Hematopoietic multipotent progenitor cell treated with erythropoietin and hydrocortisone succinate and interleukin-3 and kit ligand, for 4 days (in vitro differentiated cells): ENCODE measurements at places on chromosomes 2 and 18.

DNA sequence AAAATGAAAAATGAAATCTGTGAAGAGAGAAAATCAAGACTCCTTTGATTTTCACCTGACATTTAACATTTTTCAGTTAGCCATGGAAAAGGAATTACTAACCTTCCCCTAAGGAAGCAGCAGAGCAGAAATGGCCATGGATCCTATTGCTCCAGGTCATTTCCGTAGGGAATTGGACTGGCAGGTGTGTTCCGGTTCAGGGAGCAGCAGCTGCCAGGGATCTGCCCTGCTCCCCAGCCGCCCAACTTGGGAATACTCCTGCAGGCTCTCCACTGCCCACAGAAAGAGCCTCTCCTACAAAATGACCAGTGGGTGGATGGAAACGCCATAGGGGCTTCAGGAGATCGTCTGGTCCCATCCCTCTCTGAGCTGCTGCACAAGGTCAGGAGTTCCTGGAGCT, 86.0 kb upstream of the MAPK4 start:
- DNase-seq, result no peak

DNA sequence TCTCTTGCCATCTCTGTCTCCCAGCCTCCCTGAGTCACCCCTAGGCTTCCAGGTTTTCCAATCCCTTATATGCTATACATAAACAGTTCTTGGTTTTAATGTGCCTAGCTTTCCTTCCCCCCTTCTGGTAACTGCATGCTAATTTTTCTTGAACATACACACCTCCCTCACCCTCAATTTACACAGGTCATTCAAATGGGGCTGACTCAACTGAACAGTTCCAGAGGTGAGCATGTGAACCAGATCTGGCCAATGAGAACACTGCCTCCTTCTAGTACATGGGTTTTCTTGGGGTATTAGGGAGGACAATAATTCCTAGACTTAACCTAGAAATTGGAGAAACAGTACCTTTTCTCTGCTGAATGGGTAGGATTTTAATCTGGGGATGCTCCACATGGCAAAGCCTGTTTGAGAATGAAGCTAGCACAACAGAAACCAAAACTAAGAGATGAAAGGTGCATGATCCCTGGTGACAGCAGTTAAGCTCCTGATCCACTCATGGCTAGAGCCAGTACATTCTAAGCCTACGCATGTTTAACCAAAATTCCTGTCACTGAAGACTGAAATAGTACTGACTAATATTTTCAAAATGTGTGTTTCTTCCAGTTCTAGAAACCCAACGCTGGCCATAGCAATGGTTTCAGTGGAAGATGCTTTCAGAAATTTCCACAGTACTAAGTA, 11.8 kb downstream of the SLC25A12 start:
- no peak for DNase-seq

DNA sequence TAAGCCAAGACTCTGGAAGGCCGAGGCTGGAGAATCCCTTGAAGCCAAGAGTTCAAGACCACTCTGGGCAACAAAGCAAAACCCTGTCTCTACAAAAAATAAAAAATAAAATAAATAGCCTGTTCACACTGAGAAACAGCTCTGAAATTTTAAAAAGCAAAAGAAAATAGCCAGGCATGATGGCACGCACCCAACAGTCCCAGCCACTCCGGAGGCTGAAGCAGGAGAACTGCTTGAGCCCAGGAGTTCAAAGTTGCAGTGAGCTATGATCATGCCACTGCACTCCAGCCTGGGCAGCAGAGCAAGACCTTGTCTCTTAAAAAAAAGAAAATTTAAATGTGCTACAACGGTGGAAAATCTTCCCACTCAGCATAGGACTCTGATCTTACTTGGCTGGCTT, 52.7 kb downstream of the DTNB start:
- no peak for DNase-seq

DNA sequence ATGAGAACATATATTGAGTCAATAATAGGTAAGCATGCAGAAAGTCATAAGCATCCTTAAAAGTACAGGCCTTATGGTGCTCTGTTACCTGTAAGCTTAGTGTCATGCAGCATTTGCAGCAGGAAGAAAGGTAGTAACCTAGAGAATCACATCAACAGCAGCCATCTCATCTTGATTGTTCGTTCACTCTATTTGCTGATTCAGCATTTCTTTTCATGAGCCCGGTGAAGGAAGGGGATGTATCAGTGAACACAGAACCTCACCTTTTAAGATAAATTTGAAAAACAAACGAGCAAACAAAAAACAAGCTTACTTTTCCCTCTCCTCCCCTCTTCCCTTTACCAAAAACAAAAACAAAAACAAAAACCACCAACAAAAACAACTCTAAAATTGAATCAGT, 89.9 kb downstream of the MIB1 start:
- DNase-seq, result no peak

- peak; percentile 81 for DNase-seq
These were observed 187.2 kb downstream of the BCL11A start for GRCh38 chr2:60366135-60366712.

GRCh38 chr2:69741575-69742321, at the start of gene ANXA4:
TSS of gene ANXA4 (plus strand) at chr2:69742134. CDS start at chr2:69781566, 39,432 bp downstream.
- peak; percentile 88 for DNase-seq

DNA sequence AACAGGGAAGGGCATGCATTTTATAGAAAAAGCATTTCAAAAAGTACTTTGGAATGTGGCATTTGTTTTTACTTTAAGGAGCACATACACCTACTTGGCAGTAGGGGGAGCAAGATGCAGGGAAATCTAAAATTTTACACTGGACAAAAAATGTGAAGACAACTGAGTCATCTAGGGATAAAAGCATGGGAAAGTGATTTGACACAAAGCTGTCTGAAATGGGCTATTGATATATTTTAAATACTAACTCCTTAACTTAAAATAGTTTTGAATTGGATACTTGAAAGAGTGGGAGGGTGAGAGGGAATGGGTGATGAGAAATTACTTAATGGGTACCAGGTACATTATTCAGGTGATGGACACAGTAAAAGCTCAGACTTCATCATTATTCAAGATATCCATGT, 15.8 kb downstream of the TMEM200C start:
- DNase-seq, result peak; percentile 47

GRCh38 chr18:64438178-64438577, 289.3 kb upstream of the LINC00305 start:
- DNase-seq, result peak; percentile 31

DNA sequence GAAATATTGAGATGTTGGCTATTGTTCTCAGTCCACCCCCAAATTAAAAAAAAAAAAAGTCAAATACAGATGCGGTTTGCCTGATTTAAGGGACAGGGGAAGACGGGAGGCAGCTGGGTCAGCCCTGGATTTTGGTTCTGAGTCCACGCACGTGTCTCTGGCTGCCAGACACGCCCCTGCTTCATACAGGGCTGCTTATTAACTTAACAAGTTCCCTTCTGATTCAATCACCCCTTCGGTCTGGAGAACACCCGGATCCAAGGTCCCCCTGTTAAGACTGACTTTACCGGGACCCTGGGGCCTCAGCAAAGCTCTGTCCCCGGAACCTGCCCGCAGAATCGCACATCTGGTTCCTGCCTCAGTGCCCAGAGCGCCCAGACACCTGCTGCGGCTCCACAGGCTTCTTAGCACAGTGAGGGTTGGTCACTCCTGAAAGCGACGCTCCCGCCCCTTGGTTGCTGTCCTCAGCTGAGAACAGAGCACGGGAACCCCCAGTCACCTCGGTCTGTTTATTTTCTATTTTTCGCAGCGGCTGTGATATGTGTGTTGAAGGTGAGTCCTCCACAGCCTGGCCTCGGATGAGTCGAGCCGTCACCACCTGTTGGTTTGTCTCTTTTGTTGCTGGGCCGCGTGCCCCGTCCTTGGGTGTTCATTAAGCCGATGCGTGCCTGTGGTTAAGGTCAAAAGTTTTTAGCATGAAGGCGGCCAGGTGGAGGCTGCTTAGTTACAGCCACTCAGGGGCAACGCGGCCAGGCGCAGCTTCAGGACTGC, 57.2 kb downstream of the RTP5 start:
- DNase-seq, result no peak

- no peak for DNase-seq
These were observed 909.7 kb downstream of the EPHA4 start for GRCh38 chr2:220662431-220662830.

DNA sequence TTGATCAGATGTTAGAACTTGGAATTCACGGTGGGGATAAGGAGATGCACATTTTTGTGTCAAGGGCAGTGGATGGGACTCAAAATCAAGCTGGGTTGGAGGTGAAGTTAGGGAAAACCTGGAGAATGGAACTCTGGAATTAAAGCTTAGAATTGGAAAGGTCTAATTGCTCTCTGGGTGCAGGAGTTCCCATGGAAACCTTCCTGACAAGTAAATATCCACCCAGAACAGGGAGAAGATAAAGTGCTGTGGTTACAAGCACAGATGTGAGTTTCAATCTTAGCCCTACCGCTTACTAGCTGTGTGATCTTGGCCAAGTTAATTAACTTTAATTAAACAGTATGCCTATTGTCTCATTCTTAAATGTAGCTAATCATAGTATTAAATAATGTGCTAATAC, 71.3 kb upstream of the TCF7L1 start:
- no peak for DNase-seq

- DNase-seq, result no peak
These were observed 108.2 kb upstream of the STK17B start for GRCh38 chr2:196279541-196279940.

- no peak for DNase-seq
These were observed 1.1 kb upstream of the MTERF4 start for GRCh38 chr2:241103176-241103595.

- no peak for DNase-seq
These were observed 6.3 kb downstream of the TRABD2A start for GRCh38 chr2:84874381-84875212.

DNA sequence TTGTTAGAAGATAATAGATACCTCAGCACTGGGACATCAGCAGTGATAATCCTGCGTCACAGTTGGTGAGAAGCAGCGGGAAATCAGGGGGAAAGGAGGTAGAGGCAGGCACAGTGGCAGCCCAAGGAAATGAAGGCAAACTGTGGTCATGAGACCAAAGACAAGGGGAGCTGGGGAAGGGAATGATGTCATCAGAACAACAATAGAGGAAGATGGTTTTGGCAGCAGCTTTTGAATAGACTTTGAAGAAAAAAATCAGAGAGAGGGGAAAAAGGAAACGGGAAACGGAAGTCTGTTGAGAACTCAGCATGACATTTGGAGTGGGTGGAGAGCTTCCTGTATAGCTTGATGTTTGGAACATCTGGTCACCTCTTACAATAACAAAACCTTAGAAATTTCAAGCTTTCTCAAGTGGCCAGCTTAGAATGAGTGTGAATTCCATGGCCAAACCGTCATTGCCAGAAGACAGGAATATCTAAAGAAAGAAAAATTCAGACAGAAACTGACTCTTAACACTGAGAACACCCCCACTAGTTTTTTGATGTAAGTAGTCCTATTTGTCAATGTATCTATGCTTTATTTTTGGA, 18.4 kb upstream of the YES1 start:
- peak; percentile 82 for DNase-seq

DNA sequence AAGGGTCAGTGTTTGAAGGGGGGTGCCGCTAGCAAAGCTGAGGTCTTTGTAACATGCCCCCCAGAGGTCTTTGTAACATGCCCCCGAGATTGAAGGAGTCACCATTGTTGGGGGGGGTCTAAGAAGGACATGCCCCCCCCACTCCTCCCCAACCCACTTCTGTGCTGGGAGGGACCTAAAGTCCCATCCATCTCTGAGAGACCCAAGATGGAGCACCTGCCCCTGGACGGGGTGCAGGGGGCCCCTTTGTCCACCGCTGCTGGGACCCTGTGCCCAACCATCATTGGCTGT, 5.9 kb upstream of the ASIC4 start:
- DNase-seq, result no peak

DNA sequence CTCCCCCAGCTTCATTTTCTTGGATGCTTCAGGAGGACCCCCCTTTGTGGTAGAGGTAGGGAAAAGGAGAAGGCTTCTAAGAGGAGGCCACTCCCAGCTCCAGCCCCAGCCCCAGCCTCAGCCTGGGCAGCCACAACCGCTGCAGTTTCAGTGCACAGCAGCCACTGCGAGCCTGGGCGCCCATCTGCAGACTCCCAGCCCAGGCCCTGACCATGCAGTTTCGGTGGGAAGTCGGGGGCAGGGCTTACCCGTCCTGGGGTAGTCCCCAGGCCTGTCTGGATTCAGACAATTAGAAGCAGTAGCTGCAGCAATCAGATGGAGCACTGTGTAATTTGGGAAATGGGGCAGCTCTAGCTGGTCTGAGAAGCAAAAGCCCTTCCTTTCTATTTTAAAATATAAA, 28.6 kb downstream of the ITM2C start:
- no peak for DNase-seq

DNA sequence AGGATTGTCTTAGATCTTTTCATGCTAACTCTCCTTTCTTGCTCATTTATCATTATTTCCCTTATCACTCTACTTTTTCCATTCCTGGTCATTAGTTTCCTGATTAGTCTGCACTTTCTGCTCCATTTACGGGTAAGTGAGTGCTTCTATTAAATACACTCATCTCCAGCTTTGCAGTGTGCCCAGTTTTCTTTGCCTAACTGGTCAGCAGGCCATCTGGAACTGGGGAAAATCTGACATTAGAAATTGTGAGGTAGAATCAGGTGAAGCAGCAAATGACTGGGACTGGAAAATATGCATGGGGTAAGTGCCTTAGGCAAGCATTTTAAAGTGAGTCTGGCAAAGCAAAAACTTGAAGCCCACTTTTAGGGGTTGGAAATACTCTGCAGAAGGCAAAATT, 29.2 kb downstream of the G6PC2 start:
- DNase-seq, result no peak

DNA sequence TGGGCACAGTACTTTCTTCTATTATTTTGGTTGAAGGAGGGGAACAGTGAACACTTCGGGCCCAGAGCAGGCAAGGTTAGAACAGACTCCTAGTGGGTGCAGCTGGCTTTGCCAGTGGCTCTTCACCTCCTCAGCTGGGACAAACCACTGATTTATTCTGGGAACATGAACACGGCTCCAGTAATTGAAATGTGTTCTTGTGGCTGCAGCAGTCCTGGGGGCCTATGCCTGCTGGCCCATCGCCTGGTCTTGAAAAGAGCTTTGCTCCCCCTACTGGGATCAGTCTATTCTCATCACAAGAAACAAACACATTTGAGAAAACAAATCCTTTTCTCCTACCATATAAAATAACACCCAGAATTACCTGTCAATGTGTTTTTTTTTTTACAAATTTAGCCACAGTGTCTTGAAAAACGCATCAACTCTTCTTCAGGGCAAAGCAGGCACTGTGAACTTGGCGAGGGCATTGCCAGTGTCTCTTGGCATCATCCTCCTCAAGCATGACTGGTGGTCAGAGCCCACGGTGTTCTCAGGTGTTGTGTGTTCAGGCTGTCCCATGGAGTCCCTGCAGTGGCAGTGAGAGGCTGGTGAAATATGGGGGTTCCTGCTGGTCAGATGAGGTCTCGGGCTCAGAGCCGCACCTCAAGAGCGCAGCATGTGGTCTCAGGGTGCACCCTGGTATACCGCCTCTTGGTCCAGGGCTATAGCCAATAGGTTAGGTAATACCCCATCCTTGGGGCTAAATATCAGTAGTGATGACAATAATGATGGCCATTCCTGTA, 51.3 kb downstream of the RNF144A start:
- peak; percentile 42 for DNase-seq

DNA sequence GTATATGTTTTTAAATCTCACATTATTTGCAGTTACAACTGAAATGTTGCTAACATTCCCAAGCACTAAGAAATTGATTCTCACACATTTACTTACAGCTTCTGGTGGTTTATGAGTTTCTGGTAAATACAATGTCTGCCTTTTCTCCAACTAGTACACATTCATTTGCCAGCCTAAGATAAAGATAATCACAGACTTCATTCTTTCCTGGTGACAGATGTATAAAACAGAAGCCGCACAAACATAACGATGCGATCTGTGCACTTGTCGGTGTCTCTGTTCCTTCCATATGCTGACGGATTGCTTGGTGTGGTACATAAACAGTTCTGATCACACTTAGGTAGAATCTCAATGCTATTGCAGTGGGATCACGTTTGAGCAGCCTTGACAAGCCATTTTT, 100.4 kb upstream of the DDX18 start:
- DNase-seq, result no peak

GRCh38 chr2:184498936-184499335, 99.4 kb upstream of the ZNF804A start:
- DNase-seq, result peak; percentile 13
